ENCODE measurements at places on chromosomes 13 and 19.

- no peak overlapping the region for H3K4me3 ChIP-seq
- no peaks in the 10 kb centered on the region for H3K4me1 ChIP-seq
- no peaks in the 10 kb centered on the region for H3K36me3 ChIP-seq
- DNase-seq = no peak
These were observed 527.9 kb downstream of the FGF9 start for GRCh38 chr13:22198641-22199217.

DNA sequence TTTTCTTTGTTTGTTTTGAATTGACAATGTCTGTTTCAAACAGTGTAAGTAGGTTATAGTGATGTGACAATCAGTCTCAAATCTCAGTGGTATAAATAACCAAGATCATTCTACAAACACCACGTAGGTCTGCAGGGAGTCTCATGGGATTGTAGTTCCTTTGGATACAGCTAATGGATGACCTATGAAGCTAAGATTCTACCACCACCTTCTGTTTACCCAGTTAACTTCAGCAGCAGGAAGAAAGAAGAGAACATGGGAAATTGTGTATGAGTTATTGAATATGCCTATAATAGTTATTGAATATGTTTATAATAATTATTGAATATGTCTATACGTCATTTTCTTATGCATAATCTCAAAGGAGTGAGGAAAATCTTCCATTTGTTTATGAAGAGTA is 63.9 kb upstream of the SLITRK5 start:
- no peaks in the 10 kb centered on the region for H3K27me3 ChIP-seq
- H3K27ac ChIP-seq = no peak overlapping the region
- no peak overlapping the region for H3K4me3 ChIP-seq
- H3K4me1 ChIP-seq = peaks cover 2% of the 10 kb centered on the region
- no peaks in the 10 kb centered on the region for H3K36me3 ChIP-seq

- no peaks in the 10 kb centered on the region for H3K27me3 ChIP-seq
These were observed 63.9 kb downstream of the CEBPG start for GRCh38 chr19:33437393-33437820.

DNA sequence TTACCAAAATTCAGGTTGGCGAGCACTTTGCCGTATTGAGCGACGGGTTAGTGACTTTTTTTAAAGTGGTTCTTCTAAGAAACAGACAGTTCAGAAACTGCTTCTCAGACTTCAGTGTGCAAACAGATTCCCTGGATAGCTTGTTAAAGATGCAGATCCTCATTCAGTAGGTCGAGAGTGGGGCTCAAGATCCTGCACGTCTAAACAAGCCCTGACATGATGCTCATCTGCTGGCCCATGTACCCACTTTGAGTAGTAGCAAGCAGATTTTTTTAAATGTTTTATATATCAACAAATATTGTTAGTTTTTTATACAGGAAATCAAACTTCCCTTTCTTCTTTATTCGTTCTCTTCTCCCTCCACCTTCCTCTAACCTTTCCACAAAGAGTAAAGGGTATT is 7.3 kb downstream of the METTL21C start:
- H3K4me1 ChIP-seq = no peaks in the 10 kb centered on the region
- no peak for DNase-seq
- H3K27me3 ChIP-seq = no peaks in the 10 kb centered on the region
- H3K4me3 ChIP-seq = no peak overlapping the region
- no peak overlapping the region for H3K27ac ChIP-seq
- H3K36me3 ChIP-seq = no peaks in the 10 kb centered on the region

Measured in Karpas-422 (cell line).